ENCODE measurements at places on chromosomes 13 and 19.
A peak's percentile ranks its signal among the peaks of the same experiment; 100 is the strongest.

- DNase-seq, result no peak
Measured at GRCh38 chr13:73767747-73768315, 366.4 kb downstream of the KLF12 start.

DNA sequence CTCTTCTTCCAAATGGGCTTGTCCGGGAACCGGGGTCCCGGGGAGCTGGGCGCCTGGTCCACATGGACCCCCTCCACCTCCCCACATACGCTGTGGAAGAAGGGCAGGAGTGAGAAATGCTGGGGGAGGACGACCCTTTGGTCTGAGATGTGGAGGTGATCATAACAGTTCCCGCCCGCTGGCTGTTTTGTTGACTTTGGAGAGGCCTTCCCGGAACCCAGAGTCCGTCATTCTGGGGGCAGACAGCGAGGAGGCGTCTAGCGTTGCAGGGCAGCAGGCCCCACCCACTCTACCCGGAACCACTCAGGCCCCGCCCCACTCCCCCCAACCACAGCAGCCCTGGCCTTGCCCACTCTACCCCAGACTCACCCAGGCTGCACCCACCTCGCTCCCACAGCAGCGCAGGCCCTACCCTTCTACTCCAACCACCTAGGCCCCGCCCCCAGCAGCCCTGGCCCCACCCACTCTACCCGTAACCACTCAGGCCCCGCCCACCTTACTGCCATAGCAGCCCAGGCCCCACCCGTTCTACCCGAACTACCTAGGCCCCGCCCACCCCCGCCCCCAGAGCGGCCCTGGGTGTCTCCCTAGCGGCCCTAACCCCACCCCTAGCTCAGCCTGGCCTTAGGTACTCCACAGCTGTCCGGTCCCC is 7.1 kb downstream of the GPR108 start:
- DNase-seq, result peak; percentile 44

GRCh38 chr19:39568604-39569003 is 28.6 kb upstream of the EID2 start:
- DNase-seq, result no peak

DNA sequence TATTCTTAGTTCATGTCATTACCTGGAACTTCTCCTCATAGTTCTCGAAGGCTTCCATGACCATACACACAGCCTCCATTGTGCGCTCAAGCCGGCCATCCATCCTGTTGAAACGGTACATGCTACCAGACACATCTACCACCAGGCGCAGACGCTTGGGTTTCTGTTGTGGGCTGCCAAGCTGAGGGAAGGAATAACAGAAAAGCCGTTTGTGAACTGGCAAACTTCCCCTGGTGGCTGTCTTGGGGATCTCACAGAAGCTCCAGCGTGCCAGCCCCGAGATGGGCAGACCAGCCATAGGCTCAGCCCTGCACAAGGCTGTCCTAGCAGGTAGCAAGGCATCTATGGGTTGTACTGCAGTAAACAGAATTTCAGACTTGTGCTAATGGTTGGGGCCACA is 130.1 kb downstream of the RGCC start:
- DNase-seq, result no peak

GRCh38 chr13:71634182-71634581 is 232.8 kb downstream of the DACH1 start:
- no peak for DNase-seq

GRCh38 chr13:45713721-45714120 is 11.6 kb downstream of the CBY2 start:
- no peak for DNase-seq

GRCh38 chr13:79380997-79381396 is 25.1 kb downstream of the RBM26 start:
- DNase-seq, result no peak

Measured in uterus (tissue), 4 donors.